ENCODE measurements at places on chromosomes 3 and 15.

- no peak overlapping the region for H3K4me3 ChIP-seq
- H3K27me3 ChIP-seq: no peaks in the 10 kb centered on the region
- H3K27ac ChIP-seq: no peak overlapping the region
- DNase-seq: no peak
These were observed 19.2 kb upstream of the MAP6D1 start for GRCh38 chr3:183844606-183845005.

DNA sequence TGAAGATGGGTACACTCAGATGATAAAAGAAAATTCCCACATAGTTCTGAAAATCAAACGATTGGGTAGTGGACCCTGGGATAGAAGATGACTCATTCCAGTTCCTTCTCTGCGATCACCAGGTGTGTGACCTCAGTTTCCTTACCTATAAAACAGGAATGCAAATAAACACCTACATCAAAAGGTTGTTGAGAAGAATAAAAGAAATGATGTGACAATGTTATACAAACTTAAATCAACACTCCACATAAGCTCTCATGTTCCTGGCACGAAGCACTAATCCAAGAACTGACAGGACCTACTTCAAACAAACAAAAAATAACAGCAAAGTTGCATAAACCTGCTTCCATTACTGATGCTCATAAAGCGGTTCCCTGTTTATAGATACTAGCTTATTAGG, 69.2 kb downstream of the RORA start:
- H3K4me1 ChIP-seq: peaks cover 10% of the 10 kb centered on the region
- no peak for DNase-seq
- H3K4me3 ChIP-seq: no peak overlapping the region
- H3K36me3 ChIP-seq: no peaks in the 10 kb centered on the region
- H3K27ac ChIP-seq: no peak overlapping the region
- H3K27me3 ChIP-seq: no peaks in the 10 kb centered on the region

- no peak overlapping the region for H3K4me3 ChIP-seq
- H3K4me1 ChIP-seq: no peaks in the 10 kb centered on the region
- H3K27me3 ChIP-seq: no peaks in the 10 kb centered on the region
- no peaks in the 10 kb centered on the region for H3K36me3 ChIP-seq
These were observed 858.9 kb upstream of the CFAP20DC start for GRCh38 chr3:59908701-59909100.

DNA sequence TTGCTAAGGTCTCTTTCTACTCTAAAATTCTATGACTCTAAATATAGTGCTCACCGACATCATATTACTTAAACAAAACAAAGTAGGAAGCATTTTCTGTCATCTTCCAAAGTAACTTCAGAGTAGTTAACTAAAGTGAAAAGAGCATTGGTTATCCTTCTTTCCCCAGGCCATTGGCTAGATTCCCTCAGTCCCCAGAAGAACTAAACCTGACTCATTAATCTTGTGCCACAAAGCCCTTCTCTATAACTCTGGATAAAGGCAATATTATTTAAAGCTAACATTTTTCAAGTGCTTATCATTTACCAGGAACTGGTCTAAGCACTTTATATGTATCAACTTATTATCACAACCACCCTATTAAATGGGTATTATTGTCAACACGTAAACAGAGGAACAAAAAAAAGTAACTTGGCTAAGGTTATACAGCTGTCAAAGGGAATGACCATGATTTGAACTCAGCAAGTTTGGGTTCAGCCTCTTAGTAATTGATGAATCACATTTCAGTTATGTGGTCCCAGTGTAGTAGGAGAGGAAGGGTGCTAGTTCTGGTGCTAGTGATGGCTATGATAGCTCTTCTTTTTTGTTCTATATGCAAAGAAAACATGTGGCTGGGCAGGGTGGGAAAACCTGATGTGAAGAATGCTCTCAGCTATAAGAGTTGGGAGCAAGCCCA, 304.9 kb downstream of the FGF12 start:
- H3K36me3 ChIP-seq: no peaks in the 10 kb centered on the region
- H3K4me3 ChIP-seq: no peak overlapping the region
- H3K27me3 ChIP-seq: no peaks in the 10 kb centered on the region
- no peak for DNase-seq
- no peak overlapping the region for H3K27ac ChIP-seq
- no peaks in the 10 kb centered on the region for H3K4me1 ChIP-seq

DNA sequence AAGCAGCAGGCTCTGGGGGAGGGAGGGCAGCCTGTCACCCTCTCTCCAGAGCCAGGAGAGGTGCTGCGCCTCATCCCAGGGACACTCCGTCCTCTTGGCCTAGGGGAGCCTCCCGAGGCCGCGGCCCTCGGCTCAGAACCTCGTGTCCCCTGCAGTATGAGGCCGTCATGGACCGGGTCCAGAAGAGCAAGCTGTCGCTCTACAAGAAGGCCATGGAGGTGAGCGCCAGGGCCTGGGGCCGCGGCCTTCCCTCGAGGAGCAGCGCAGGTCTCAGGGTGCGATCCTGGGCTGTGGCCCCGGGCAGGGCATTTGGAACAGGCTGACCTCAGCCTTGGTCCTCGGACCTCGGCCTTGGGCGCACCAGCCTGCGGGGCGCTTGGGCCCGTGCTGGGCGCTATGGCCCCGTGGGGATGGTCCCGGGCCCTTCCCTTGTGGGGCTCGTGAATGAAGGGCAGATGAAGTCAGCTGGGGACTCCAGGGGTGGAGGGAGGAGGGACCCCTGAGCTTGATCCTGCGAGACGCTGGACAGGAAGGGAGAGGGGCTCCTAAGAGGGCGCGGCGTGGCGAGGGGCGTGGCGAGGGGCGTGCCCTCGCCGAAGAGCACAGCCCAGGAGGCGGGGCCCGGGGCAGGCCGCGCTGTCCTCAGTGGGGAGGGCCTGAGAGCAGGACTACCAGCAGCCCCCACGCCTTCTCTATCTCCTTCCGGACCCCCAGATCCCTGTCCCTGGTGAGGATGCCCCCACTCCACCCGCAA, 32.9 kb downstream of the PSTPIP1 start:
- H3K4me1 ChIP-seq: peaks cover 11% of the 10 kb centered on the region
- no peaks in the 10 kb centered on the region for H3K36me3 ChIP-seq
- peak; percentile 69 for DNase-seq
- no peak overlapping the region for H3K27ac ChIP-seq

DNA sequence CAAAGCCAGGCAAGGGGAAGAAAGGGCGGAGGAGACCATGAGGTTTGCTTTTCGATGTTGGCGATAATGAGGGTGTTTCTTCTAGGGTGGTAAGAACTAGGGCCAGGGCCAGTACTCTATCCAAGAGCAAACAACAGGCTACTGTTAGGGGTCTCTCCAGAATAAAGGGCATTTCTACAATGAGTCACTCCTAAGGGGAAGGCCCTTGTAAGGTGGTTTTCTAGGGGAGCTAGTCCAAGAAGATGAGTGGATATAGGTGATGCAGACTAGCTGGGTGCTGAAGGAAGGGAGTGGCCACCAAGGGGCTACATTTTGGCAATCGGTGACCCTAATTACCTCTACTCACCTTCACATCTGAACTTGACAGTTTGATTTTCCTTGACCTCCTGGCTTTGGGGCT, 148.5 kb upstream of the HACD2 start:
- no peak for DNase-seq
- H3K27ac ChIP-seq: no peak overlapping the region
- no peaks in the 10 kb centered on the region for H3K4me1 ChIP-seq
- no peaks in the 10 kb centered on the region for H3K27me3 ChIP-seq
- no peak overlapping the region for H3K4me3 ChIP-seq

DNA sequence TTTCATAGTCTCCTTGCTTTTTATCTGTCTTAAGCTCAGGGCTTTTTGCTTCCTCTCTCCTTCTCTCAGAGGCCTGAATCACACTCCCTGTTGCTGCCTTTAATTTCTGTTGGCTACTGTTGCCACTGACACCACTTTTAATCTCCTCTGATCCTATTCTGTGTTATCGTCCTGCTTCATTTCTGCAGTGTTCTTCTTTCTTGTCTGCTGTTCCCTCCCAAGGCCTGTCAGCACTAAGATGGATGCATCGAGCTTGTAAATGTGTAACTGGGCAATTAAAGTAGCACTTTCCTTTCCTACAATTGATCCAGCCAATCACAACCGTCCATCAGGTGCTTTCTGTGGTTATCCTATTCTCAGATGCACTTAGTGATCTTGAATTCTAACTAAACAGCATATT, 71.3 kb upstream of the VEPH1 start:
- peaks cover 11% of the 10 kb centered on the region for H3K4me1 ChIP-seq
- H3K27me3 ChIP-seq: no peaks in the 10 kb centered on the region
- H3K27ac ChIP-seq: no peak overlapping the region
- DNase-seq: no peak

DNA sequence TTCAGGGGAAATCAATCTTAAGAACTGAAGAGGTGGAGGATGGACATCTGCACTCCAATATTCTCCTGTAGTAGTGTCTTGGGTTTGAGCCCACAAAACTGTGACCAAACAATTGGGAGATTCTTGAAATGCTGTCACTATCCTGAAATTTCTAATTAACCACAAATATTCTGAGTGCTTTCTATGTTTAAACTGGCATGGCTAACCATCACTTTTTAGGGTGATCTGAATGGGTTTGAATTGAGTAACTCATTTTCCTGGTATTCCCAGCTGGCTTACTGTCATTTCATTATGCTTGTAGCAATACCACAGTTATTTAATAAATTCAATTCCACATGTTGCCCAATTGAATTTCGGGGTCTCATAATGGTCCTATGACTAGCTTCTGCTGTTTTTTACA, 216.9 kb upstream of the DCBLD2 start:
- no peaks in the 10 kb centered on the region for H3K4me1 ChIP-seq
- H3K4me3 ChIP-seq: no peak overlapping the region
- no peaks in the 10 kb centered on the region for H3K36me3 ChIP-seq
- no peaks in the 10 kb centered on the region for H3K27me3 ChIP-seq
- no peak for DNase-seq
- no peak overlapping the region for H3K27ac ChIP-seq

DNA sequence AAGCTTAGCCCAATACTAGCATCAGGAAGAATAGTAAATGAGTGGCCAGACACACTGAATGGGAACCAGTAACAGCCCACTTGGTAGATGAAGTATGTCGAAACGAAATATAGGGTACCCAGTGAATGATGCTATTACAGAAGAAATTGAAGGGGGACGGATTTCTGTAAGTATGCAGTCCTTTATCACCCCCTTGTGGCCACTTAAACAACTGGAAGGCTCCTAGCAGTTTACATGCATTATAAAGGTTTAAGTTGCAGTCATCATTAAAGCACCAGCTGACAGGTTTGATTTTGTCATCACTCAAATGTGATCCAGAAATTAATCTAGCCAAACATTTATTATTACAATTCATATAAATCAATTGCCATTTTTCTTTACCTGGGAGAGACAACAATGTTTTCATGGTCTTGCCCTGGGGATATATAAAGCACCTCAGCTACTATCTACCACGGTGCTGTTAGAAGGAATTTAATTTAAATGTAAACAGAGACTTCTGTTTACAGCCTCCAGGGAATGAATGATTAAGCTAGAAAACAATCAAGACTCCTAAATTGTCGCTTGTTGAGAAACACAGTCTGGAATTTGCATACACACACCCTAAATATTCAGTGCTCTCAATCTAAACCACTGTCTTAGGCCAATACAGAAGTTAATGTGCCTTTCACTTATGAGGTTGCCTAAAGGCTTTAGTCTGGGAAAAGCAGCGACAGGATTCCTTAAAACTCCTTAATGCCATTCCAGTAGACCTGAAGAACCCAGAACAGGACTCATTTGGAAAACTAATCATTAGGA, 7.8 kb downstream of the EIF1B start:
- peaks cover 16% of the 10 kb centered on the region for H3K36me3 ChIP-seq
- no peak overlapping the region for H3K27ac ChIP-seq
- no peak overlapping the region for H3K4me3 ChIP-seq
- H3K27me3 ChIP-seq: no peaks in the 10 kb centered on the region

DNA sequence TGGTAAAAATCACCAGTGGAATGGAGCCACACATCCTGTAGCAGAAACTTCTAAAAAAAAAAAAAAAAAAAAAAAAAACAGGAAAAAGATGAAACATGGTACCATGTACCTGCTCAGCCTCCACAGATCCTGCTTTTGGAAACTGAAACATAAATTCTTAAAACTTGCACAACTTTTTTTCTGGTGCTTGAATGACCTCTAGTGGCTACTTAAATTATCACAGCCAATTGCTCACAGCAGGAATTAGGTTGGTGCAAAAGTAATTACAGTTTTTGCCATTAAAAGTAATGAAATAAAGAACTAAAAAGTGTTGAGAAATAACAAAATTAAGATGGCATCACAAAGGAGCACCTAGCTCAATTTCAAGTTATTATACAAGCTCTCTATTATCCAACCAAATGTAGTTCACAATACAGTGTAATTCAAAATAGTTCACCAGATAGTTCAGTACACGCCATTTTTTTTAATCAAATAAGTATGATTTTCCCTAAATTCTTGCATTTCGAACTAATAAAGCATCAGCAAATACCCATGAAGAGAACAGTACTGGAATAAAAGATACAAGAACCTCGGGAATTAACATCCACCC, 80.6 kb downstream of the ULK4 start:
- no peaks in the 10 kb centered on the region for H3K4me1 ChIP-seq
- no peaks in the 10 kb centered on the region for H3K36me3 ChIP-seq
- H3K4me3 ChIP-seq: no peak overlapping the region
- H3K27me3 ChIP-seq: no peaks in the 10 kb centered on the region
- no peak for DNase-seq

DNA sequence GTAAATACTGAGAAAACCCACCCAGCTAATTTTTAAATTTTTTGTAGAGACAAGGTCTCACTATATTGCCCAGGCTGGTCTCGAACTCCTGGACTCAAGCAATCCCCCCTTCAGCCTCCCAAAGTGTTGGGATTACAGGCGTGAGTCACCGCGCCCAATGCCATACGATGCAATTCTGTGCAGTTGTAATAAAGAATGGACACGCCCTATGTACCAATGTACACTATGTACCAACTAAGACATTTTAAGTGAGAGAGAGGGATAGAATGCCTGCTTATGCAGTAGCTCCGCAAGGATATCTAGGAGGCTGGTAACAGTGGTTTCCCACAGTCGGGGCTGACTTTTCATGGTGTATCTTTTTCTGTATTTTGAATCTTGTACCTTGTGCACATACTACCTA, 14.6 kb downstream of the ZNF710 start:
- no peak overlapping the region for H3K27ac ChIP-seq
- no peak overlapping the region for H3K4me3 ChIP-seq
- no peaks in the 10 kb centered on the region for H3K36me3 ChIP-seq
- peak; percentile 18 for DNase-seq
- H3K4me1 ChIP-seq: peaks cover 32% of the 10 kb centered on the region

DNA sequence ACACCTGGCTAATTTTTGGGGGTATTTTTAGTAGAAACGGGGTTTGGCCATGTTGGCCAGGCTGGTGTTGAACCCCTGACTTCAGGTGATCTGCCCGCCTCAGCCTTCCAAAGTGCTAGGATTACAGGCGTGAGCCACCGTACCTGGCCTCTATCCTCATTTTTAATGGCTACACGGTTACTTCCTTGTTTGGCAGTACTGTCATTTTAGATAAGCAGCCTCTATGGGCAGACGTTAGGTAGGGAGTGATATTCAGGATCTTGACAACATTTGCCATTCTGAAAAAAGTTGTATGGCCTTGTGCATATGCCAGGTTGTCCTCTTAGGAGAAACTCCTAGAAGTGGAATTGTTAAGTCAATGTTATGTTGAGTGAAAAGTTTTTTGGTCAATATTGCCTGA, 141.7 kb downstream of the ITPR1 start:
- H3K4me1 ChIP-seq: no peaks in the 10 kb centered on the region
- no peak overlapping the region for H3K27ac ChIP-seq
- no peak overlapping the region for H3K4me3 ChIP-seq
- no peaks in the 10 kb centered on the region for H3K27me3 ChIP-seq
- no peak for DNase-seq
